ENCODE measurements at places on chromosomes 12 and 14.
A peak's percentile ranks its signal among the peaks of the same experiment; 100 is the strongest.

DNA sequence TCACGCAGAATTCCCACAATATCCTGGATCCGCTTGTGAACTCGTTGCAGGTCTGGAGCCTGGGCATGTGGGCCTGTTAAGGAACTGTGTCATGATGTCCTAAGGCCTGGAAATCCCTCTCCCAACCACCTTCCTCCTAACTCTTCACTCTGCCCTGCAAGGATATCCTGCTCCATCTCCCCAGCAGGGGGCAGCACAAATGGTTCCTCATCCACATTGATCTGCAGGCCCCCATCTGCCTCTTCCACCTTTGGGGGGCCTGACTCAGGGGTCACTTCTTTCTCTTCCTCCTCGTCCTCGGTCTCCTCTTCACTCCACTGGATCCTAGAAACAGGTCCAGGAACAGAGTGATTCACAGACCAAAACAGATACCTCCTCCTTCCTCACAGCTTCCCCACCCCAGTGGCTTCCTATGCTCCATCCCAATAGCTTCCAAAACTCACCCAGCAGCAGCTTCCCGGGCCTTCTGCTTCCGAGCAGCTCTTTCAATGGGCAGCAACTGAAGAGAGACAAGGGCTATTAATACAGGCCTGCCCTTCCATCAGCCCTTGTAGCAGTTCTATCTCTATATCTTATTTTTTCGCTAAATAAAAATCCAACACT is 4.5 kb downstream of the NOP2 start:
- peak; percentile 65 for DNase-seq

GRCh38 chr12:24778486-24779304 is 170.2 kb downstream of the BCAT1 start:
- DNase-seq: peak; percentile 77

GRCh38 chr12:28955931-28956330 is 193.1 kb upstream of the FAR2 start:
- DNase-seq: no peak

- DNase-seq: no peak
Observed at GRCh38 chr14:97499790-97500481, 702.8 kb downstream of the VRK1 start.

DNA sequence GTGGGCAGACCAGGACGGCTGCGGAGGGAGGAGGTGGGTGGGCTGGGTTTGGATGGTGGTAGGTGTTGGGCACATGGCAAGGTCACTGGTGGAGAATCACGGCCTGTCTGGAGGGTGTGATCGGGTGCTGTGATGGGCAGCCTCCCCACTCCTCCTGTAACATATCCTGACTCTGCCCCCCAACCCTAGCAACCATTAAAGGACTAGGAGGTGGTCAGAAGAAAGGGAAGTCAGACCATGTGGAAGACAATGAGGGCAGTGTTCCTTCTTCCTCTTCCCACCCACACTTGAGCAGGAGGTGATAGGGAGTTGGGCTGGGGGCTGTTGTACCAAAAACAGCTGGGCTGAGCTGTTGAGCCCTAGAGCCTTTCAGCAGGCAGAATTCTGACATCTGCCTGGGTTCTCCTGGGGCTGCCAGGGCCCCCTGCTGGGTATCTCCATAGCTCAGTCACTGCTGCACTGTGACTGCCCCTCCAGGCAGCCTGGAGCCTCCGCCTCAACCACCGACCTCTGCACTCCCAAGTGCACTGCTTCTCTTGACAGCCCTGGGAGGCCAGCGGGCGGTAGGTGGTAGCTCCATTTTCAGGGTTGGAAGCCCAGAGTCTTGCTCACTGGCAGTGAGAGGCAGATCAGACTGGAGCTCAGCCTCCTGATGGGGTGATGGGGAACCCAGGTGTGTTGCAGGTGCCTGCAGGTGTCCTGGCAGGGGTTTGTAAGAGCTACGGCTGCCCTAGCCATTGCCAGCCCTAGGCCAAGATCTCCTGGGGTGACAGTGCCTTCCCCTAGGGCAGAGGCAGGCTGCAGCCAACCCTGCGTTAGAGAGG is 15.4 kb downstream of the VASH1 start:
- DNase-seq: peak; percentile 42

DNA sequence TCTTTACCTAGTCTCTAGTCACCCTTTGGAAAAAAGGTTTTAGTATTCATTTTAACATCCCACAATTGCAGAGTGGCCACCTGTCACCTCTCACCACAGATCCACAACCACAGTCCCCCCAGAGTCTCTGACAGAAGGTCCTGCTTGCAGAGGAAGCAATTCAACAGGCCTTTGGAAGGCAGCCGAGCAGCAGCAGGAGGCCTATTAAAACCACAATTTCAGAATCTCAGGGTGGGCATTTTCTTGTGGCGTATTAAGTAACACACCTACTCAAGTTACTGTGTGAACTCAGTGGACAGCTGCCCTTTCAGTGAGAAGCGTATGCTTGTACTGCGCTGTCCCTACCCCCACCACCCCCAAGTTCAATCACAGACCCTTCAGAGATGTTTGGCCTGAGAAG is 234.0 kb upstream of the HMGA2 start:
- no peak for DNase-seq

GRCh38 chr12:13702381-13702780 is 279.0 kb downstream of the GRIN2B start:
- no peak for DNase-seq

DNA sequence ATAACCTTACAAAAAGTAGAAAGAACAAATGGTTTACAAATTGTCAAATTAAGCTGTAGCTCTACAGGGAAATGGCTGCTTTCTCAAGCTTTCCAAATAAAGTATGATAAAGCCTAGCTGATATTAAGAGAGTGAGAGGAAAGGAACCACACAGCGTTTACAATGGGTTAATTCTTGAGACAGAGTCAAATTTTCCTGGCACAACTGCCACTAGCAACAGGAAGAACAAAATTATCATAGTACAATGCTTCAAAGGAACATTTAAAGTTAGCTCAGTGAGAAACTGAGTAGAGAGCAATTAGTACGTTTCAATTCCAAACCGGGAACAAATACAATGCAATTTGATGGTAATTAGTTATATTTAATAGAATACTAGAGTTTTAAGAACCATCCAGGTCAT is 116.0 kb downstream of the PPP1R12A start:
- DNase-seq: no peak

GRCh38 chr12:57524814-57525614 is 2.4 kb downstream of the MBD6 start:
- no peak for DNase-seq

- DNase-seq: no peak
Observed at GRCh38 chr14:106505366-106505765, 979.0 kb downstream of the TMEM121 start.

DNA sequence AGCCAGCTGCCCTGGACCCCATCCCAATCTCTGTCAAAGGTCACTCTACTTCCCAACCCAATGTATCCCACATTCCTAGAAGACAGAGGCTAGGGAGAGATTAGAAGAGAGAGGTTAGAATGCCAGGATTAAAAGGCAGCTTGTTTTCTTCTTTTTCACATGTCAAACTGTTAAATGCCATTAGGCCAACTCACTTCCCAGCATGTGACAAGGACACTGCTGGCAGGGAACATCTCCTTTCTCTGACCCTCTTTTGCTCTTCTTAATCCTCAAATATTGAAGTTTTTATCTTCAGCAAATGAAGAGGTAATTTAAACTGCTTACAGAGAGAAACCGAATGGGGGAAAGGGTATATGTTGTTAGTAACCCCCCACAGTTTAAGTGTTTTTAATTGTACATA is 89.1 kb downstream of the BBS10 start:
- DNase-seq: no peak

GRCh38 chr14:33165144-33165925 is 226.7 kb downstream of the NPAS3 start:
- DNase-seq: peak; percentile 3

DNA sequence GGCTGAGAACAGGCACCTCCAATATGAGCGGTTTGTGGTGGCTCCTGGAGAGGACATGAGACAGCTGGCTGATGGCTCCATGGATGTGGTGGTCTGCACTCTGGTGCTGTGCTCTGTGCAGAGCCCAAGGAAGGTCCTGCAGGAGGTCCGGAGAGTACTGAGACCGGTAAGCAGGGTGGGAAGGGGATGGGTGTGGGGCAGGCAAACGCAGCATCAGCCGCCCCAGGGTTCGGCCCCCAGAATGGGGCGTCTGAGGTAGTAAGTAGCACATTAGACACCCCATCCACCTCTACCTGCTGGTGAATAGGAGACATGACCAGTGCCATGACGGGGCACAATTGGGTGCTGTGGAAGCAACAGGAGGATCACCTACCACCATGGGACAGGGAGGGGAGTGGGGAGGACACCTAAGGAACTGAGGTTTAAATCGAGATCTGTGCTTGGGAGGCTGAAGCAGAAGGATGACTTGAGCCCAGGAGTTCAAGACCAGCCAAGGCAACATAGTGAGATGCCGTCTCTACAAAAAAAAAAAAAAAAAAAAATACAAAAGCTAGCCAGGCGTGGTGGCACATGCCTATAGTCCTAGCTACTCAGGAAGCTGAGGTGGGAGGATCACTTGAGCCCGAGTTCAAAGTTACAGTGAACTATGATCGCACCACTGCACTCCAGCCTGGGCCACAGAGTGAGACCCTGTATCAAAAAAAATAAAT is 25.5 kb downstream of the ITGA7 start:
- no peak for DNase-seq

DNA sequence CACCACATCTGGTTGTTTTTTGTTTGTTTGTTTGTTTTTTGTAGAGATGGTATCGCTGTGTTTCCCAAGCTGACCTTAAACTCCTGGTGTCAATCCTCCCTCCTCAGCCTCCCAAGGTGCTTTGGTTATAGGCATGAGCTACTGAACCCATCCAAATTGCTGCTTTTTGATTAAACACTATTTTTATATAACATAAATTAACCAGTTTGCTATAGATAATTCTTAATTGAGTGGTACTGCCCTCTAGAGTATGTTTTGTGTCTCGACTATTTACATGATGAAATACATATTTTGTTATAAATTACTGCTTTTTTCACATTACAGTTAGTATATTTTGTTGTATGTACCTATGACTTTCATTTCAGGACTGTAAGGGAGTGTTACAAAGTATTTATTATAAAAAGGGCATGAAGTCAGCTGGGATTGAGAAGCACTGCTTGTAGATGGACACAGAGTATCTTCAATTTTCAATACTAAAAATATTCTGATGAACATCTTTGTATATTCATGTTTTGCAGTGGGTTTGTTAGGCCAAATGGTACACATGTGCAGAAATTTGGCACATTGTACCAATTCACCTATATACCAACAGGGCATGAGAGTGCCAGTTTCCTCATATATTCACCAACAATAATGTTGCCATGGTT is 14.9 kb upstream of the SCAF11 start:
- DNase-seq: peak; percentile 35

DNA sequence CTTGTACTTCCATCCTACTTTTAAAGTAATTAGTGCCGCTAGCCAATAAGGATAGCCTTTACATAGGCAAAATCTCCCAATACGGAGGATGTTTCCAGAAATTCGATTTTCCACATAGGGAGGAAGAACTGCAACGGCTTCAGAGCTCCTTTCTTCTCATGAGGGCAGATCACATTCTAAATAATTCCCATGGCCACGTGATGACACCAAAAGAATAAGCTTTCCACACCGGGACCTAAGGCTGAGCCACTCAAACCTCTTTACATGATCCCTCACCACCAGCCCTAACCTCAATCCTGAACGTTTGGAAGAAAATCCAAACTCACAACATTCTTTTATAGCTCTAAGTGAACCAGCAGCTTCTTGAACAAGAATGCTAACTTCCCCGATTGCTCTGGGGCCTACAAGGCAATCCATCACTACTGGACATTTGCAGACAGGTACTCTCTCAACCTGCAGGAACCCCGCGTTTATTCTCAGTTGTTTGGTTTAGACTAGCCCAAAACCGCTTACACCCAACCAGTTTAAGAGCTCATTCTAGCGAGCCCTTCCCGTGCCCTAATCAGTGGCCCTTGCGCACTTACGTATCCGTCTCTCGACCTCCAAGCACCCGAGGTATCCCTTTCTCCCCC is 884 bp downstream of the CAPRIN2 start:
- DNase-seq: peak; percentile 73

- DNase-seq: no peak
Observed at GRCh38 chr12:65200007-65200665, 30.8 kb downstream of the LEMD3 start.

GRCh38 chr12:124713436-124714082 is 146.1 kb upstream of the NCOR2 start:
- peak; percentile 77 for DNase-seq

- DNase-seq: no peak
Observed at GRCh38 chr12:116226026-116226425, 51.5 kb downstream of the MED13L start.

- DNase-seq: no peak
Observed at GRCh38 chr12:31221551-31221945, 104.4 kb downstream of the SINHCAF start.

GRCh38 chr14:52266179-52266578 is 1.3 kb upstream of the PTGDR start:
- DNase-seq: no peak

- no peak for DNase-seq
Observed at GRCh38 chr12:128818065-128819022, 5.4 kb downstream of the SLC15A4 start.

DNA sequence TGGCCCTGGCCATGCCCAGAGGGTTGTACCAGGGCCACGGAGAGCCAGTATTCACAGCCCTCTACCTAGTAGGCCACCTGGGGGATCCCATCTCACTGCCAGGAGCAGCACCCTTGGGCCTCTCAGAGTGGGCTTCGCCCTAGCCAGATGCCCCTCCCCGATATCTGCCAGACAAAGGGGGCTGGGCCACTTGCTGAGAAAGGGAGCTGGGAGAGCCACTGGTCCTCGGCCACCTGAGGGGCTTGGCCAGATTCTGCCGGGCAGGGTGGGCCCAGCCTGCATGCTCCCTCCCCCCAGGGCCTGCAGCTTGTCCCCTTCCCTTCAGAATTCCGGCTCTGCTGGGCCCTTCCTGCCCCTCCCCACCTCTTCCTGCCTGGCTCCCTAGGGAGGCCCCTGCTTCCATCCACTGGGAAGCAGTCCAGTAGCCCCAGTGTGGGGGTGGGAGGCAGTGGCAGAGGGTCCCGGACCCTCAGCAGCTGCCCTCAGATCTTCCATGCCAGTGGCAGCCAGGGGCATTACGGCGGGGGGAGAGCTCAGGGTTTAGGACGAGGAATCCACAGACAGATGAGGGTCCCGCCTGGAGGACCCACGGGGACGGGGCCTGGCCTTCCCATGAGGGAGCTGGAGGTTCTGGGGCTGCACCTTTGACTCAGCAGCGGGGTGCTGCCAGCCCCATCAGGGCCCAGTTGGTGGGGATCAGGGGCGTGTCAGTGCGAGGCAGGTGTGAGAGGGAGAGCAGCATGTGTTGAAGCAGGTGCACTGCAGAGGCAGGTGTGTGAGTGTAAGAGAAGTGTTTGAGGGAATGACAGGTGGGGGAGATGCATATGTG is 2.4 kb downstream of the CRIP2 start:
- DNase-seq: no peak

DNA sequence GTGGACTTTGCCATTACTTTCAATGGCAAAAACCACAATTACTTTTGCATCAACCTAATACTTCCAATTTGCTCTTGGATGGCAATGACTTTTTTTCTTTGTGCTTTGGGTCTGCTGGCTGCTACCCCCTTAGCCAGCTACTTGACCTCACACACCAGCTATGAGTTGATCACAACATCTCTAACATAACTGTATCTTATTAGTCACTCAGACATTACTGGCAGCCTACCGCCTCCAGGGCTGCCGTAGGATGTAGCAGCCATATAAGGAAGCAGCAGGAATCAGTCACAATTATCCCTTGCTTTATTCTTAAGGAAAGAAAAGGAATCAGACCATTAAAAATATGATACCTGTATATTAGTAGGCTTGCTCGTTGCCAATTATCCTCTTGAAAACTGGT is 260.5 kb downstream of the ADAMTS20 start:
- no peak for DNase-seq
